Stimulated activated CD8-positive, alpha-beta memory T cell treated with anti-CD3 and anti-CD28 coated beads, Interleukin-4, amount 100 ng/mL, for 1 hour (primary cell): ENCODE measurements at places on chromosomes 2 and 18.

DNA sequence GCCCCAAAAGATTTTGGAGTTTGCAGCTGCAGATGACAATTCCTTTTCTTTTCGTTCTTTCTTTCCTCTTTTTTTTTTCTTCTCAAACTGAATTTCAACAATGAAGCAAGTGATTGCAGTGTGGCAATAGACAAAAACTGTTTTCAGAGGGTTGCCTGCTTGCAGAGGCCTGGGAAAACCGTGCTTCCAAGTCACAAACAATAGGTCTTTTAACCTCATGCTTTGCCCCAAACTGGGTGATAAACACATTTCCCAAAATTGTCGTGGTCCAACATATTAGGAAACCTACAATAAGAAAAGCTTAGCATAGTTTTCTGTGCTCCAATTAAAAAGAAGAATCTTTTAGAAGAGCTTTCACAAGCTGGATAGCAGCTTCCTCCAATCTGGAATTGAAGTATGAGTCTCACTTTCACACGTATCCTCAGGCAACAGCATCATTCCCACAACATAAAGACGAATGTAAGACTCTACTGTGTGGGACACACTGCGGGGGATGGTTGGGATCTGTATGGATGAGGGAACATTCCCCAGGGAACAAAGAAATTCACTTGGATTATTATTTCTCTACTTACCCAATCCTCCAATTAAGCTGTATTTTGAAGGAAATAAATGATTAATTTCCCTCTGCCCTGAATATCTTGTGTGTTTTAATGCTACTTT lies 656.1 kb downstream of the RNF144A start:
- DNase-seq: no peak

- DNase-seq: no peak
These were observed 30.2 kb downstream of the MCFD2 start for GRCh38 chr2:46885376-46885775.

GRCh38 chr2:167240671-167241070 lies 352.4 kb downstream of the XIRP2 start:
- no peak for DNase-seq

GRCh38 chr18:75775121-75775520 lies 347.6 kb upstream of the SMIM21 start:
- DNase-seq: no peak

DNA sequence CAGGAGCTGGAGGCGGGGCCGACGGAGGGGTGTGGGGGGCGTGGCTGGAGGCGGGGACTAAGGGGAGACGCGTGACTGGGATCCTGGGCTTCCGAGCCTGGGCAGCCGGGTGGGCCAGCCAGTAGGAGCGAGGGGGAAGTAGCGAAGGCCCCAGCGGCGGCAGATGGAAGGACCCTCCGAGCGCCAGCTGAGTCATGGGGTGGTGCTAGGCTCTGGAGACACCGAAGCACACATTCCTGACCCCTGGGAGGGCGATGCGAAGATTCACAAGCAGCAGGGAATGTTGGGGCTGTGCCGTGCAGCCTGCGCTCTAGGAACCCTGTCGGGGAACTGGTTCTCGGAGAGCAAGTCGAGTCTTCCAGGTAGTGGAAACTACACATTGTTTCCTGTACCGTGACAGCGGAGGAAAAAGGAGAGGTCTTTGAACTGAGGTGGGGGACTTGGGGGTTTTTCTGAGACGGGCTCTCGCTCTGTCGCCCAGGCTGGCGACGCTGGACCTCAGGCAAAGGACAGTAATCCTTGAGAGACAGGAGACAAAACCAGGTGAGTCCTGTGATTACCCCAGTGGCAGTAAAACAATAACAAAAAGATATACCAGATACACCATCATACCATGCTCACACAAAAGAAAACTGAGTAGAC lies 650 bp upstream of the AFG3L2 start:
- no peak for DNase-seq

DNA sequence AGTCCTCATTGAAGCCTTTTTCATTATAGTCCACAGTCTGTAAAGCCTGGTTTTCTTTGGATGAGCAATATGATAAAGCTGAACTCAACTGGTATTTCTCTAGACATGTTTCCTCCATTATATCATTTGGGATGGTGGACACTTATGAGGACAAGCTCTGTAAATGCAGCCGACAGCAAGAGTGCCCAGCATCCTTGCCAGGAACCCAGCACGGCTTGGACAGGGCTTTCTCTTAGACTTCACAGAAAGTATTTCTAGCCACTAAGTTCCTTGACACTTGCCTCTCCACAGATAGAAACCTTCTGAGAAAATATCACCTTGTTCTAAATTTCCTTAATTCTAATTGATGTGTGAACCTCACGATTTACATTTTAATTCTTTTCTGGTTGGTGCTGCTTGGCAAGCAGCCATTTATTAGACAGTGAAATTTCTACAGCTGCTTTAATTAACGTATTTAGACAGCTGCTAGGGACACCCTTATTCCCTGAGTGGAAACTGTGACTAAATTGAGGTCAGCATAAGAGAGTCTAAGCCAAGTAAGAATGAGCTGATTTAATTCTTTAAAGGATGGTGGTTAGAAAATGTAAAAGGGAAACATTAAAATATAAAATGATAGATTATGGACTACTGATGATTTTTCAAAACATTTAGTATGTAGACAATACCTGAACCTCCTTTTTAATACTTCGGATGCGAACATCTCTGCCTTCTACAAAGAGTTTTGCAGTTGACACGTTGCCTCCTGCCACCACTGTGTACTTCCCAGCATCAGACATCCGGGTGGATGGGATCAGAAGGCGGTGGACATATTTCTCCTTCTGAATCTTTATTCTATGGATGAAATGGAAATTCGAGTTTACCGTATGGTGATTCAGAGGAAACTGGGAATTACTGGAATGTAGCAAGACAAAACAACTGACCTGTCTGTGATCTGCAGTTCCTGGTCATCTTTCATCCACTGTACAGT lies 39.8 kb downstream of the TTN start:
- no peak for DNase-seq

GRCh38 chr2:233363744-233364235 lies 9.5 kb downstream of the DGKD start:
- DNase-seq: no peak

DNA sequence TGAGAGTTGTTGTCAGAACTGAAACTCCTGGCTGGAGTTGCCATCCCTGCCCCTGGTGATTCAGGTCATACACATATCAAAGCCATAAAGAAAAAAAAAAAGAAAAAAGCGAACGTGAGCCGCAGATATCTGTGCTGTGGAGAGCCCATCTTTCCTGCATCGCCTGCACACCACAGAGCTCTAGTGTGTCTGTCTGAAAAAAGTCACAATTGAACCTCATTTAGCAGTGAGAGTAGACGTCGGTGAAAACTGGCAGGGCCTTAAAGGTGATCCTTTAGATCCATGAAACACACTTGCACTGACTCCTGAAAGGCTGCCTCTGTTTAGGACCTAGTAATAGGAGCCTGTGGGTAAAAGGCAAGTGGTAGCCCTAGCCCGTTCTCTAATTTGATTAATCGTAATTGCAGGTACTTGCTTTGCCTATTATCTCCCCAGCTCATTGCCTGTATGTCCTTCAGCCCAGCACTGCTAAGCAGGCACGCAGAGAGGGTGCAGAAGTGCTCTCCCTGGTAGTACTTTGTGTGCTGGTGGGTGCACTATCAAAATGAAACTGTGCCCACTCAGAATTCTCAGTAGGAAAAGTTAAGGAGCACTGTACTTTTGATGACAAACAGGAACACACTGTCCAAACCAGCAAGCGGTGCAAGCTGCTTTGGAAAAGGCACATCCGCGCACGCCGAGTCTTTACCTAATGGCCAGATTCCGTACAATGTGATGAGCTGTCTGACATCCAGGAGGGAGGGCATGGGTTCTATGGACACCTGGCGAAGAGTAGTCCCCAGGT lies 103.5 kb upstream of the ASB18 start:
- no peak for DNase-seq

DNA sequence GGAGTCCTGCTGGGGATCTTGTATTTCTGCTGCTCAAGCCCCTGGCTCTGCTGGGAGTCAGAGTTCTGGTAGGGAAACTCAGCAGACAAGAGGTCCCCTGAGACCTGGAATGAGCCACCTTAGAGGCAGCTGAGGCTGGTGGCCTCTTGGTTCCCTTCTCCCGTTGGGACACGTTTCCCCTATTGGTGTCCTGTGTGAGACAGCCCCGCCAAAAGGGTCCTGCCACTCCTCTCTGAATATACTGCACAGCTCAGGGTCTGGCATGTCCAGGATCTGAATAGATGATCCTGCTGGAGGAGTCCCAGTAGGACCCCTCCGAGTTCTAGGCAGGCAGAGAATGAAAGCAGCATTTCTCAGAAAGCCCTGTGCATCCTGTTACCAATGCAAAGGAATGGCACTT lies 2.0 kb upstream of the RALB start:
- no peak for DNase-seq
